ENCODE measurements at places on chromosomes 2 and 18. TPM values are rescaled to one million over a fixed set of nuclear protein-coding genes. Genes with fewer than 3 reads are reported as not detected.

The SERPINB10 gene
- not detected for total RNA-seq

- no peak for DNase-seq
Observed at GRCh38 chr2:238945433-238946150, 97.7 kb downstream of the TWIST2 start.

DNA sequence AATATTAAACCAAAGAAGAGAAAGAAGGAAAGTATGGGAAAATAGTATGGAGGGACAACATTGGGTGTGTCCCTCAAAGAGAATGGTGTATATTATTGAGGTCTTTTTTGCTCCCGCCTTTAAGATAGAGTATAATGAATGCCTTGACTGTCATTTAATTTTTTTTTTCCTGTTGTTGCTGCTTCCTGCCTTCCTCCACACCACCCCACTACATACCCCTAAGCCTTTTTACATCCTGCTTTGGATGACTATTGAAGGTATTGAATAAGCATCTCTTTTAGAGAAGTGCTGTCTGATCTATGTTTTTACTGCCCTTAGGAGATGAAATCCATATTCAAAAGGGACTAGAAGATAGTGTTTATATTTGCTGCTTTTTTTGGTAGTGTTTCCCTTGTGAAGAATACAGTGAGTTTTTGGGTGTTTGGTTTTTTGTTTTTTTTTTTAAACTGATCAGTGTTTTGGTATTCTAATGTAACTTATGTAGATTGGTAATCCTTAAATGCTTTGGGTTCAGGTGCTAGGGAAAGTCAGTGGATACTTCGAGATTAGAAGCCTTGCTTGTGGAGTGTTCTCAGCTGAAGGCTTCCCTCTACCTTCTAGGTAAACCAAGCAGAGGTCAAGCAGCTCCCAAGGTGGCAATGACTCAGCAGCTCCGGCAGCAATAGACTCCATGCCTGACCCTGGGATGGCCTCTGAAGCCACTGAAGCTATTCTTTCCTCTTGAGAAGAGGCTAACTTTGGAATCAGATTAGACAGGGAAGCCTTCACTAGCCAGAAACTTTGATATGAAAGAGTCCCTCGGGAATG, 5.0 kb downstream of the FZD7 start:
- no peak for DNase-seq

DNA sequence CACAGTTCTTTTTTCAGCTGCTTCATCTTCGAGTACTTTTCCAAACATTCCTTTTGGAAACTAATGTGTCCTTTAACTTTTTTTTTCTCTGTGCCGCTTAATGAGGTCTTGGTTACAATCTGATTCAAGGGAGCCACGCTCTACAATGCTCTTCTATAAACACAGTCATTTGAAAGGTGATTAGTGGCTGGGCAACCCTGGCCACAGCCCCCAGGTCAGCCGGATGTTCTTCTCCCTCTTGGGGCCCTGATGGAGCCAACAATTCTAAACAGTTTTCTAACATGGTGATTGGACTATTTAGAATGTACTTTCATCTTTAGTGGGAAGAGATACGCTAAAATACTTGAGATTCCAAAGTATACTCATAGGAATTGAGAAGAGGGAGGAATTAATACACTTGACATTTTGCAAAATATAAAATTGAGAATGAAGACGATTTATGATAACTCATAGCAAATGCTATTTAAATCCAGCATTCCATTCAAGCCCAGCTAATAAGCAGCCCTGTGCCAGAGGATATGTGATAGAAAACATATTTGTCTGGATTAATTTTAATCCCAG, 83.7 kb upstream of the MBOAT2 start:
- no peak for DNase-seq

DNA sequence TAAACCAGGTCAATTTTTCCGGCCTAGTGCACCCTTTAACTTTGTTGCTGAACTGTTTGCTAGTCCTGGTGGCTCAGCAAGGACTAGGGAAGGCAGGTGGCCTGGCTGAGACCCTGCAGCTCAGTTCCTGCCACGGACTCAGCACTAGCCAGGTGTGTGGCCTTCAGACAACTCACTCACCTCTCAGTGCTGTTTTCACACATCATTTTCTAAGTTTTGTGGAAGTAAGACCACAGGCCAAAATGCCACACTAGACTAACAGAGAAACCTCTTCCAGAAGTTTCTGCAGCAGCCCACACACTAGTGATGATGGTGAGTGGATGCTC, 65.9 kb upstream of the SLC1A4 start:
- no peak for DNase-seq

GRCh38 chr2:142010477-142011270, 120.1 kb downstream of the LRP1B start:
- no peak for DNase-seq

All from left colon (tissue), 2 donors.